WERI-Rb-1 (cell line): ENCODE measurements at places on chromosomes 11 and 22.

GRCh38 chr11:93001806-93002205 lies 32.4 kb downstream of the MTNR1B start:
- DNase-seq = no peak

- DNase-seq = no peak
Observed at GRCh38 chr11:6191742-6192141, 7.3 kb upstream of the OR52W1 start.

DNA sequence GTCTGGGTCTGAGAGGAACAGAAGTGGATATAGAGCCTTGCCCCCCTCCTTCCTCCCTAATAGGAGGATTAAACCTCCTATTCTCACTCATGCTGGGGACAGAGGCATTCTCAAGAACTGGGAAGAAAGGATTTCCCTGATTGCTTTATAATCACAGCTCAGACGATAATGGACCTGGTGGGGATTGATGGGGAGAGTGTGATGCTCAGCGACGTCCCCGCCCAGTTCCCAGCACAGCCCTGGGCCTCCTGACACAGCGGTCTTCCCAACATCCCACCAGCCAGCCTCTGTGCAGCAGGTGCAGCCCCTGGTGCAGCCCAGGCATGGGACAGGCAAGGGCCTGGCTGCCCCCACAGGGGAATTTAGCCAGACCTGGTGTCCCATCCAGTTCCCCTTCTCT lies 28.4 kb downstream of the TRIM29 start:
- peak; percentile 70 for DNase-seq

DNA sequence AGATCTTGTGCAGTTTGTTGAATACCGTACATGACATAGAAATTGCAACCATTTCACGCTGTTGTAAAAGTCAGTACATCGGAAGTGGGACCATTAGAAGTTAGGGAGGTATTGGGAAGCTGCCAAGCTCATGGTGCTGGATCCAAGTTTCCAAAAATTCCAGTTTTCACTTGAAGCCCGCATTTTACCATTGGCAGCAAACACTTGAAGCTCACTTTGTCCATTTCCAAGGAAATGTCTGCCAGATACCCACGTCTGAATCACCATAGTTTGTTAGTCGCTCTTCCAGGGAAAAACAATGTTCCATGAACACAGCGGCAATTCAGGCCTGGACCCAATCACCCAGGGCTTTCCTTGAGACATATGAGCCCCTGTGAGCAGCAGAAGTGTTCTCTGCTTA lies 22.6 kb upstream of the PARVB start:
- no peak for DNase-seq

GRCh38 chr22:31926969-31927368 lies 17.4 kb upstream of the YWHAH start:
- DNase-seq = peak; percentile 20

GRCh38 chr11:32462011-32462690 lies 26.8 kb upstream of the WT1 start:
- DNase-seq = no peak

- no peak for DNase-seq
Observed at GRCh38 chr22:40451210-40451609, 80.8 kb downstream of the SGSM3 start.

DNA sequence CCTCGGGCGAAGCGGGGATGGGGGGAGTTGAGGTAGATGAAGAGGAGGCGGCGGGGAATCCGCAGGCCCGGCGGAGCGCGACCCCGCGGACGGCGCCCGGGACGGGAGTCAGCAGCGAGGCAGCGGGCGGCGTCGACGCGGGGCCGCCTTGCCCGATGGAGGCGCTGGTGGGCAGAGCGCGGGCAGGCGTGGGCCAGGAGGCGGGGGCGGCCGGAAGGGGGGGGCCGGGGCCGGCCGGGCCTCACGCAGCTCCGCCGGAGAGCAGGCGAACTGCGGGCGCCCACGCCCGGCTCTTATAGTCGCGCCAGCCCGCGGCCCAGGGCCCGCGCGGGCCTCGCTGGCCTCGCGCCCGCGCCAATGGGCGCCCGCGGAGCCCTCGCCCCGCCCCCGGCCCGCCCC lies at the start of gene IGF2:
Gene IGF2 (minus strand): TSS at position 267 of the 399 bp plus-strand sequence. CDS start 3,866 bp downstream, outside the sequence.
- no peak for DNase-seq

- DNase-seq = peak; percentile 10
Observed at GRCh38 chr11:114395736-114396135, 4.6 kb downstream of the C11orf71 start.

GRCh38 chr22:43151251-43152002 lies at the start of gene TSPO:
TSS of gene TSPO (plus strand) at chr22:43151559. CDS start at chr22:43159239, 7,680 bp downstream.
- no peak for DNase-seq

DNA sequence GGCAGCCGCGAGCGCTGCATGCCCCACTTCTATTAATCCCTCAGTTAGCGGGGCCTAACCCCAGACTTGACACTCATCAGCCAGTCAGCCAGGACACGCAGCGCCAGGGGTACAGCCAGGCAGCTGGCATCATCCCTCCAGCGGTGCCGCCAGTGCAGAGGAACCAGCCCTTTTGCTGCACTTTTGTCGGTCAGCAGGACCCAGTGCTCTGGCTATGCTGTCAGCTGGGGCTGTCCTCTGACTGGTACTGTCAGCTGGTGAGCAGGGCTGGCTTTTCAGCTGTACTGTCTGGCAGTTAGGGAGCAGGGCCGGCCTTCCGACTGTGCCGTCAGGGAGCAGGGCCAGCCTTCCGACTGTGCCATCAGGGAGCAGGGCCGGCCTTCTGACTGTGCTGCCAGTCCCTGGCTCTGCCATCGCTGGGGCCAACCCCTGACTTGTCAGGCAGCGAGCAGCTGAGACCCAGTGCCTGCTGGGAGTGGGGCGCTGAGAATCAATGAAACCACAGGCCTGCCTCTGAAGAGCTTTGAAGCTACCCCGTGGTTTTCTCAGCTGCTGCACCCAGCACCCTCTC lies 115.4 kb downstream of the KIAA1671 start:
- no peak for DNase-seq

- no peak for DNase-seq
Observed at GRCh38 chr11:1029654-1030053, 6.9 kb downstream of the MUC6 start.

- DNase-seq = no peak
Observed at GRCh38 chr22:27003297-27003696, 345.9 kb downstream of the MIAT start.

DNA sequence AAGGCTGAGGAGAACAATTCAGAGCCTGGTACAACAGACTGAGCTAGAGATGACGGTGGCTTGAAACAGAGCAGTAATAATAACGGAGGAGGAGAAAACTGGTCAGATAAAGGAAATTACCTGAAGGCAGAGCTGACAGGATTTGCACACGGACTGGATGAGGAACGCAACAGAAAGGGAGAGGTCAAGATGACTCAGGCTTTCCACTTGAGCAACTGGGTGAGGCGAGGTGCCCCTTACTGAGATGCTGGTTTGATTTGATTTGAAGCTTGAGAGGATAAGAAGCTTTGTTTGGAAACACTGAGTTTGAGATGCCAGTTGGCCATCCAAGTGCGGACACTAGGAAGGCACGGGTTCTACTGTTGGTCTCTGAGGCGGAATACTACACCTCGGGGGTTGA lies 35.4 kb upstream of the NRIP3 start:
- DNase-seq = no peak

GRCh38 chr11:20311444-20311843 lies 52.1 kb upstream of the HTATIP2 start:
- DNase-seq = no peak

DNA sequence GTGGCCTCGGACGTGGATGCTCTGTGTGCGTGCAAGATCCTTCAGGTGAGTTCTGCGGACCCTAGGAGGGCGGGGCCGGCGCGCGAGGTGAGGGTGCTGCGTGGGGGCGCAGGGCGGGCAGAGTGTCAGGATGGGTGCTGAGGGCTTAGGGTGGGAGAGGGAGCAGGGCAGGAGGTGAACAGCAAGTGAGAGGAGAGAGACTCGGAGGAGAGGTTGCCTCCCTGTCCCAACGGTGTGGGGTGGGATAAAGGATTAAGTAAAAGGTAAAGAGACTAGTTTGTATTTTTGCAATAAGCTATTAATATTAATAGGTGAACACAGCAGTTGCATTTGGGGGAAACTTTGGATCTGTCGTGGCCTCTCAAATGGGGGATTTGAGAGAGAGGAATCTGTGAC lies 451 bp downstream of the CDC45 start:
- DNase-seq = peak; percentile 18

- no peak for DNase-seq
Observed at GRCh38 chr11:82268627-82269026, 465.0 kb downstream of the FAM181B start.

DNA sequence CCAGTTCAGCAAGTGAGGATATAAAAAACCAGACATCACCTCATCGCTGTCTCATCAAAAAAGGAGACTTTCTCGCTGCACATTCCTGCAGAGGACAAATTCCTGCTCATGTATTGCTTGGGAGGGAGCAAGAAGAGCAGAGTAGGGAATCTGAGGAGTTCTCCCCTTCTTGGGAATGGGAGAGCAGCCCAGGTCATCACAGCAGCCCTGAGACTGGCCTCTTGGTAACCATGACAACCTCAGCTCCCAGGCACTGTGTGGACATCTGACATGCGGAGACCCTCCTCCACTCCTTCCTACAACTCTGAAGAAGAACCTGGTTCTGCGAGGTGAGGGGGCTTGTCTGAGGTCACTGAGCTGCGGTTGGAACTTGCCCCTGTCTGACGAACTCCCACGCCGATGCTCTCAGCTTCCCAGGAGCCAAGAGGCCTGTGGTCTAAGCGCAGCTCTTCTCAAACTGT lies 17.9 kb downstream of the RFPL1 start:
- no peak for DNase-seq

GRCh38 chr22:28029201-28029948 lies 110.3 kb upstream of the PITPNB start:
- no peak for DNase-seq

GRCh38 chr11:25981998-25982397 lies 349.9 kb upstream of the ANO3 start:
- DNase-seq = no peak
